Lower lobe of right lung (tissue), 2 donors: ENCODE measurements at places on chromosomes 11 and 22. TPM values are rescaled to one million over a fixed set of nuclear protein-coding genes. Genes with fewer than 3 reads are reported as not detected.

RFPL3 gene
- total RNA-seq, result not detected

PCSK7 gene
- 50.2 TPM for total RNA-seq

PHLDA2 gene
- total RNA-seq, result 7.2 TPM

LRRC74B gene
- 3.6 TPM for total RNA-seq

MRPL49 gene
- total RNA-seq, result 40.8 TPM

ATP5MG gene
- total RNA-seq, result 154 TPM

- peaks cover 39% of the 10 kb centered on the region for H3K36me3 ChIP-seq
- no peaks in the 10 kb centered on the region for H3K27me3 ChIP-seq
- peaks cover 7% of the 10 kb centered on the region for H3K4me1 ChIP-seq
- H3K4me3 ChIP-seq, result no peak overlapping the region
These were observed 26.7 kb downstream of the SERGEF start for GRCh38 chr11:17986007-17986710.

DNA sequence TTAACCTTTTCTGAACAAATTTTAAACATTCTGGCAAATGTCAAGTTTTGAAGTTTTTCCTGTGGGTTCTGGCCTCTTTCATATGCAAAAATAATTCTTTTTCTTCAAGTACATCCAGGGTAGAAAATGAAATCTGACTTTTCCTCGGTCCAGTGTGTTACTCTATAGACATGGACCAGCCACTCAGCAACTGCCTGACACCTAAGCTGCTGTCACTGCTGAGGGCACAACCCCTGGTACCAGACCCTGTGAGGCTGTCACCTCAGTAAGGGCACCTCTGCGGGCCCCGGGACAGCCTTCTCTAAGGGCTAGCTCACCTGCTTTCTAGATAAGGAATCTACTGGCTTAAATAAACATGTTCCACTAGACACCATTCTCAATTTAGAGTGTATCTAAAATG is 33.8 kb downstream of the PPIL2 start:
- no peaks in the 10 kb centered on the region for H3K27me3 ChIP-seq
- H3K4me1 ChIP-seq, result peaks cover 11% of the 10 kb centered on the region
- H3K36me3 ChIP-seq, result peaks cover 76% of the 10 kb centered on the region
- H3K4me3 ChIP-seq, result no peak overlapping the region
- no peak for DNase-seq

- no peak overlapping the region for H3K4me3 ChIP-seq
- no peaks in the 10 kb centered on the region for H3K27me3 ChIP-seq
- H3K36me3 ChIP-seq, result peaks cover 34% of the 10 kb centered on the region
- H3K27ac ChIP-seq, result no peak overlapping the region
- peaks cover 29% of the 10 kb centered on the region for H3K4me1 ChIP-seq
These were observed 157.6 kb downstream of the FCHSD2 start for GRCh38 chr11:72984453-72985077.

DNA sequence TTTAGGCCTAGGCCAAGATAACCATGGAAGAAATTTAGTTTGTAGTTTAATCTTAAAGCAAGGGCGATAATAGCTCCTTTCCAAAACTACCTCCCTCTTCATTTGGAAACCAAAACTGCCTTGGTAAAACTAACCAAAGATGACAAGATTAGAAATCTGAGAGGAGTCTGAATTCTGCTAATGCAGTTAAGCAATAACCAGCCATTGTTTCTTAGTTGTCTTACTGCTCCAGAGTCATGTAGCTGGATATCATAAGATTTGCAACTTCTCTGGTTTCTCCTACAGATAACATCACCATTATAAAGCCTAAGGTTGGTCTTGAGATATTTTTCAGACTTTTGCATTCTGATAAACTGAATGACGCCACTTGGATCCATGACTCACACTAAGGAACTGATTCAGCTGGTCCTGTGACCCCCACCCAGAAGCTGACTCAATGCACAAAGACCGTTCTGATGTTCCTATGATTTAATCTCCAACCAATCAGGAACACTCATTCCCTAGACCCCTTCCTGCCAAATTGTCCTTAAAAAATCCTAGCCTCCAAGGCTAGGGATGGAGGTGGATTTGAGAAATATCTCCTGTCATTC is 200.8 kb downstream of the LUZP2 start:
- DNase-seq, result no peak
- H3K27ac ChIP-seq, result no peak overlapping the region
- H3K36me3 ChIP-seq, result no peaks in the 10 kb centered on the region
- H3K27me3 ChIP-seq, result no peaks in the 10 kb centered on the region

GRCh38 chr22:17366329-17366728 is 2.9 kb upstream of the CECR2 start:
- peaks cover 12% of the 10 kb centered on the region for H3K4me1 ChIP-seq
- DNase-seq, result no peak
- peaks cover 11% of the 10 kb centered on the region for H3K27me3 ChIP-seq

DNA sequence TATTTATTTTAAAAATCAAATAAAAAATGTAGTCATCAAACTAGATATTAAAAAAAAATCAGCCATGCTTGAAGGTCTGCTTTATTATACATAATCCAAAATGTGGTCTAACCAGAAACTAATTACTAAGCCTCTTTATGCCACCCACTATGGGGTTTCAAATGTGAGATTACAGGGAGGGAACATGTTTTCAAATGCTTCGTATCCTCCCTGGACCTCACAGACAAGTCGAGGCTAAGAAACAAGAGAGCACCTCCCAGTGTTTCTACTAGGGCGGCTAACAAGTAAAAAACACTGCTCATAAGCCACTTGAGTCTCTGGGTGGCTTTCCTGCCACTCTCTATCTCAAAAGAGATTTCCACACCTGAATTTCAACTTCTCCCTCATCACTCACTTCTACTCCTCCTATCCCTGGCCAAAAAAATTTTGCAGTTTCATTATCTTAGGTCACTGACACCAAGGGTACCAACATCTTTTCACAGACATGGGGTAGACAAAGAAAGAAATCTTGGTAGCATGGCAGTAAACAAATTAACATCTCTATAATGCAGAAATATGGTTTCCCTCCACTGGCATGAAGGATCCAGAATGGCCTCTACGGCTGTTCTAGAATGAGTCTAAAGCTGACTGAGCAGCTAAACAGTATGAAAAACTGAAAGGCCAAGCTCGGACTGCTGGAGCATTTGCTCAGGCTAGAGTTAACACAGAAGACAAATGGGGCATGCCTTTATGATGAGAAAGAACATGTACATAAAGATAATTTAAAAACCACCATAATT is 50.9 kb downstream of the PITPNB start:
- no peak for DNase-seq
- peak overlapping the region; percentile 27 for H3K27ac ChIP-seq
- H3K27me3 ChIP-seq, result no peaks in the 10 kb centered on the region
- H3K4me3 ChIP-seq, result no peak overlapping the region
- peaks cover 41% of the 10 kb centered on the region for H3K4me1 ChIP-seq

DNA sequence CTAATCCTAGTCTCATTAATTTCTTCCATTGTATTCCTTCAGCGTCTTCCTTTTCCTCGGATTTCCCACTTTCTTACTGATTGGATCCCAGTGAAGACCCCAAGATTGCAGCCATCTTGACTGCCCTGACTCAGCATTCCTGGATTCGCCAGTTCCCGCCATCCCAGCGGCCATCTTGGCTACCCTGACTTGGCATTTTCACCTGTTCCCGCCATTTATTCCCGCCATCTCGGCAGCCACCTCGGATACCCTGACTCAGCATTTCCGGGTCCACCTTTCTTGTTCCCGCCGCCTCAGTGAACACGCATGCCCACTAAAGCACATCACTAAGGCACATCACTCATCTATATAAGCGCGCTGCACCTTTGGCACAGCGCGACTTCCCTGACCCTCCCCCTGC is 13.8 kb upstream of the OR56A3 start:
- DNase-seq, result no peak
- H3K27me3 ChIP-seq, result no peaks in the 10 kb centered on the region
- H3K36me3 ChIP-seq, result no peaks in the 10 kb centered on the region
- no peak overlapping the region for H3K4me3 ChIP-seq

DNA sequence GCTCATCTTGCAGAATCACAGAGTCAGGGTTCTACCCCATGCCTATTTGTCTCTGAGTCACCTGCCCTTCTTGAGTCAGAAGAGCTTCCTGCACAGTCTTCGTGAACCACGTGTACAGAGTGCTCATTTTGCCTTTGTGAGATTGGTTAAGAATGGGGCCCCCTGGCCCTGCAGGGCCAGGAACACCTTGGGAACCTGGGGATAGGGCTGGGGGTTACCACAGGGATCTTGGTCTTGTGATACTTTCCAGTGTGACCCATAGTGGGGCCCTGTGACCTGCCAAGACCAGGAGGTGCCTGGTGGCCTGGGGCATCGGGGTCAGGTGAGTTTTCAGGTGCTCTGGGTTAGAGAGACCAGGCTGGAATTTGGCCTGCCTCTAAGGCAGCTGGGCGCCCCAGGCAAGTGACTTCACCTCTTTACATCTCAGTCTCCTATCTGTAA is 9.4 kb downstream of the TMPRSS13 start:
- no peak overlapping the region for H3K27ac ChIP-seq
- no peak for DNase-seq
- H3K36me3 ChIP-seq, result no peaks in the 10 kb centered on the region
- no peak overlapping the region for H3K4me3 ChIP-seq
- H3K27me3 ChIP-seq, result no peaks in the 10 kb centered on the region

DNA sequence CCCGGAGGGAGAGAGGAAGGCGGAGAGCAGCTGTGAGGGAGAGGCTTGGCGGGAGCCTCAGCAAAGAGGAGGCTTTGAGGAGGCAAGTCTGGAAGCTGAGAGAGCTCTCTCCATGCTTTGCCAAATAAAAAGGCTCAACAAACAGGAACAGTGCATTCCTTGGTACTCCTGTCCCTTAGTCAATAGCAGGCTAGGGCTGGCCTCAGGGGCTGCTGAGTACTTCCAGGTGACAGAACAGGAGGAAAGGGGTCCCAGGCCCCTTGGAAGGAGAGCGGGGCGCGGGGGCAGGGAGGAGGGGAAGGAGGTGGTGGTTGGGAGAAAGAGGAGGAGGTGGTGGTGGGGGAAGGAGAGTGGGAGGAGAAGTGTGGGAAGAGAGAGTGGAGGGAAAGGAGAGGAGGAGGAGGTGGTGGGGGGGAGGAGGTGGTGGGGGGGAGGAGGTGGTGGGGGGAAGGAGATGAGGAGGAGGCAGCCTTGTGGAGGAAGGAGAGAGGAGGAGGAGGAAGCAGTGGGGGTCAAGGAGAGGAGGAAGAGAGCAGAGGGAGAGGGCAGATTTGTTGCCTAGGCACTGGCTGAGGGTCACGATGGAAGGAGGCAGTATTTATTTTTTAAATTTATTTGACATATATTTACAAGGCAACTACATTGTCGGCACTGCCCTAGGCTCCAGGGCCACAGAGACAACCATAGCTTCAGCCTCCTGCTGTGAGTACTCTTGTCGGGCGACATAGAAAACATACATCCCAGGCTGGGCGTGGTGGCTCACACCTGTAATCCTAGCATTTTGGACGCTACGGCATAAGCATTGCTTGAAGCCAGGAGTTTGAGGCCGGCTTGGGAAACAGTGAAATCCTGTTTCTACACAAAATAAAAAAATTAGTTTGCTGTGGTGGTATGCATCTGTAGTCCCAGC is 74.2 kb upstream of the ZBED5 start:
- peak; percentile 54 for DNase-seq
- peaks cover 41% of the 10 kb centered on the region for H3K4me1 ChIP-seq
- no peaks in the 10 kb centered on the region for H3K36me3 ChIP-seq
- H3K27me3 ChIP-seq, result no peaks in the 10 kb centered on the region
